Breast epithelium (tissue), 4 donors: ENCODE measurements at places on chromosomes 13 and 19.
A peak's percentile ranks its signal among the peaks of the same experiment; 100 is the strongest.

DNA sequence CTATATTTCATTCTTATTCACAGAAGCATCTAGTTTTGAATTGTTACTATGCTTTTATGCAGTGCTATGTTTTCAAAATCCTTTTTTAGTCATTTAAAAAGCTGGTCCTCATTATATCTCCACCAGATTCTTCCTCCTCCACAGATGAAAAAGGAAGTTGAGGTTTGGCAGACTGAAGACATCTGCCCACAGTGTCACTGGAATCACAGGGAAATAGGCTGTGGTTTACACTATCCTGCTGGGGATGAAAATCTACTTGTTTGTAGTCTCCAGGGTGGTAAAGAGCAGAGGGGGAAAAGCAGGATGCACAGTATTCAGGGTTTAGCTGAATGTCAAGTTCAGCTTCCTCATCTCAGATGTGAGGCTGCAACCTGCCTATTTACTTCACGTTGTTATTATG, 351.2 kb downstream of the DNAJC15 start:
- DNase-seq: no peak

DNA sequence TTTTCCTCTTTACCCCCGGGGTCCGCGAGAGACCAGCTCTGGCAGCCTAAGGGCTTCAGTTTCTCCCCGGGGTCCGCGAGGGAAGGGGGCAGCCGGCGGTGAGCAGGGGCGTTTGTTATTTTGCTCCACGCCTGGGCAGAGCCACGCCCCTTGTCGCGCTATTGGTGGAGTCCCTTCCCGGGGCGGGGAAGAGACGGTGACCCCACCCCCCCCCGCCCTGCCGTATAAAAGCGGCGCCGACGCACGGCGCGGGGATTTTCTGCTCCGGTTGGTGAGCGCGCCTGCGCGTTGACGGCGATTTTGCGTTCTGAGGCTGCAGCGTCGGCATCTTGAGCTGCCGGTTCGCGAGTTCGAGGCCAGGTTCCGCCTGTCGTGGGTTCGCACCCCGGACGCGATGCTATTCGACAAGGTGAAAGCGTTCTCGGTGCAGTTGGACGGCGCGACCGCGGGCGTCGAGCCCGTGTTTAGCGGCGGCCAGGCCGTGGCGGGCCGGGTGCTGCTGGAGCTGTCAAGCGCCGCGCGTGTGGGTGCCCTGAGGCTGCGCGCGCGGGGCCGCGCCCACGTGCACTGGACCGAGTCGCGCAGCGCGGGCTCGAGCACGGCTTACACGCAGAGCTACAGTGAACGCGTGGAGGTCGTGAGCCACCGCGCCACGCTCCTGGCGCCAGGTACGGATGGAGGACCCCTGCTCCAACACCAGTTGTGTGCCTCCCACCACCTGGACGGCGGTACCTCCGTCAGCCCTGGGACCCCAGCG, at the start of gene ARRDC2:
Gene ARRDC2 (plus strand): TSS at position 254 of the 757 bp plus-strand sequence. CDS start 141 bp downstream, at position 395.
- DNase-seq: peak; percentile 88

DNA sequence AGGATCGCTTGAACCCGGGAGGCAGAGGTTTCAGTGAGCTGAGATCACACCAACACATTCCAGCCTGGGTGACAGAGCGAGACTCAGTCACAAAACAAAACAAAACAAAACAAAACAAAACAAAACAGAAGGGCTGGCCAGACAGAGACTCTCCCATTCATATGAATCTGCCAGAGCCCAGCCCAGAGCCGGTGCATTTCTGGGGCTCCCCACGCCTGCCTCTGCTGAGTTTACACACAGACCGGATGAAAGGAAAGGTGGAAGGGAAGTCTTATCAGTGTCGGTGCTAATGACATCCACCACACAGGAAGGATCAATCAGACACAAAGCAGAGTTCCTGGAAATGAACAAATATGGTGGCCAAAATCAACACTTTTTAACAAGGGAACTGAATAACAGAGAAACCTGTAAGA, 6.8 kb downstream of the TRAPPC6A start:
- no peak for DNase-seq

DNA sequence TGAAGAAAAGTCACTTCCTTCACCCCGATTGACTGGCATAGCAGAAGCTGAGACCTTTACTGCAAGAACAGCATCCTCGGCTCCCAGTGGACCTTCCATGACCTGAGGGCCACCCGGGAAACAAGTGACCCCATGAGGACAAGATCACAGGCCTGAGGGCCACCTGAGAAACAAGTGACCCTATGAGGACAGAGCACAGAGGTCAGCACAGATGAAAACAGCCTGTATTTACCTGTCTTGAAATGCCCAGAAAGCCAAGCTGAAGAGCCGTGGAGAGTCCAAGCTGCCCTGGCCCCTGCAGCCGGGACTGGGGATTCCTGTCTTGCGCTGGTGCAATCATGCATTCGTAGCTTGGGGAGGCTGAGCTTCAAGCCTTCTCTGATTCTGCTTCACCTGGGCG, 114.2 kb upstream of the SPACA7 start:
- DNase-seq: no peak

DNA sequence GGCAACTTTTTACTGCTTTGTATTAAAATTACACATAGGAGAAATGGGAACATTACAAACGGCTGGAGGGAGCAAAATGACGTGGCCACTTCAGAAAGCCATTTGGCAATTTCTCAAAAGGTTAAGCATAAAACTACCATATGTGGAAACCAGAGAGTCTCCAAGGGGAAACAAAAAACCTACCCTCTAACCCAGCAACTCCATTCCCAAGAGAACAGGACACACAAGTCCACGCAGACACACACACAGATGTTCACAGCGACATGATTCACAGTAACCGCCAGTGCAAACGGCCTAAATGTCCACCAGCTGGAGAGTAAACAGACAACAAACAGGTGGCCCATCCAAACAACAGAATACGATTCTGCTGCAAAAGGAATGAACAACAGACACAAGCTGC, 37.2 kb downstream of the STK24 start:
- DNase-seq: no peak

GRCh38 chr13:22594041-22594440, 586.7 kb upstream of the SGCG start:
- DNase-seq: no peak

GRCh38 chr13:94123557-94123956, 355.9 kb downstream of the DCT start:
- no peak for DNase-seq

GRCh38 chr19:47186446-47187334, 44.3 kb downstream of the BBC3 start:
- no peak for DNase-seq

DNA sequence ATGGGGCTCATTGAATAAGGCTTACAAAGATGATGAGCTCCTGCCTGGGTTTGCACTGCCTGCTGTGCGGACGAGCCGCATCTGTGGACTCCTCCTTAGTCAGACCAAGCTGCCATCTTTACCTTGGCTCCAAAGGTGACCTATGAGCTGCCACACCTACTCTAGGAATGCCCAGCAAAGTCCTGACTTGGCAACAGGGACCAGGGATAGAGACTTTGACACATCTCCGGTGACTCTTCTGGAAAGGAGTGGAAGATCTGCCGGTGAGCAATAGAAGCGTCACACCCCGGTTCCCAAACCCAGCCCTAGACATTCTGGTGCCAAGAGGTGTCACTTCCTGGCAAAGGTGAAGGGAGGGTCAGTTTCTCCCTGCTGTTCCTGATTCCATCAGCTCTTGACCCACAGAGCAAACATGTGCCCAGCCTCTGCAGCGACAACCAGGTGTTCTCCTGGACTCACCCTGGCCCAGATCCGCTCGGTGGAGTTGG, 50.2 kb upstream of the GTF3A start:
- no peak for DNase-seq

GRCh38 chr19:32873247-32873959, 3.8 kb upstream of the SLC7A9 start:
- peak; percentile 5 for DNase-seq

DNA sequence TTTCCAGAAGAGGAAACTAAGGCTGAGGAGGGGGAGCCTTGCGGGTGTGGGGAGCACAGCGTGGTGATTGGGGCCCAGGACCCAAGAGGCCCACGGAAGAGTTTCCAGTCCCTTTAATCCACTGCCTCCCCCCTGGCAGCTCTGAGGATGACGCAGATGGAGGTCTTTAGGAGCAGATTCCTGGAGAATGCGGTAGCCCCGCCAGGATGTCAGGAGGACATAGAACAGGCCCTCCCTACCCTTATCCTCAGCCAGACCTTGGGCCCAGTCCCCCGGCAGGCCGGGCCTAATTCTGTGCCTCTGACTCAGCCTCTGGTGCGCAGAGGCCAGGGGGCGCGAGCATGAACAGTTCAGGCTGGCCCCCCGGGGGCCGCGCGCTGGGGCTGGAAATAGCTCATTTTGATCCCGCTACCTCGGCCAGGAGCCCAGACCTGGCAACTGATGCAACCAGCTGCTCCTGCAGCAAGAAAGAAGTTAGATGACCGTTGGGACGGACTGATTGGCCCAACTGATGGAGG, 461 bp upstream of the HSPB6 start:
- DNase-seq: no peak

DNA sequence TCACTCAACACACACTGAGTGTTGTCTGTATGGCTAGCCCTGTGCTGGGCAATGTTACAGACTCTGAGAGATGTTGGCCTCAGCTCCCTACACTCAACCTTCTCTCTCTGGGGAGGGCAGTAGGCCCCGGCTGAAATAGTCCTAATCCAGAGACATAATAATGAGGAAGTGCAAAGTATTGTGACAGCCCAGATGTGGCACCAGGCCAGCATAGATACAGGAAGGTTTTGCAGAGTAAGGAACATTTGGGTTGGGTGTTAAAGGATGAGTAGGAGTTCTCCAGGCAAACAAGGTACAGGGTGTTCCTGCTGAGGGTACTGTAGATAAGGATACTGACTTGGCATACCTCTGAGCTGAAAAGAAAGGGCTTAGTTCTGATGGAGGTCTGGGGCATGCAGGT, 2.4 kb downstream of the LIN7B start:
- DNase-seq: no peak

- DNase-seq: no peak
Measured at GRCh38 chr13:43140985-43141384, 117.6 kb downstream of the DNAJC15 start.

DNA sequence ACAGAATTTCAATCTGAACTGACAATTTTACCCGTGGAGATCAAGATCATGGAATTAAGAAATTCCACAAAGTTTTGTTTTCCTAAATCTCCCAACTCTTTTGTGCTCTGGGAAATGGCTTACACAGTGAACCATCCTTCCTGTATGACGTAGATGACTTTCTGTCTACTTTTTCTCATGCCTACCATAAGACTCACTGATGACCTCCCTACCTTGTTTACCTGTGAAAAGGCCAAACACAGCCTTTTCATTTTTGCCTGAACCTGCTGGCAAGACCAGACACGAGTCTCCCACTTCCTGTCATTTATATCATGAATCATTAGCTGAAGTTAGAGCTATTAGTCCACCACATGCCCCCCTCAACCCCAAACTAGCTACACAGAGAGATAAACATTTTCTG, 4.6 kb upstream of the KBTBD6 start:
- DNase-seq: no peak

GRCh38 chr13:25625414-25625813, 253.6 kb downstream of the ATP8A2 start:
- no peak for DNase-seq

DNA sequence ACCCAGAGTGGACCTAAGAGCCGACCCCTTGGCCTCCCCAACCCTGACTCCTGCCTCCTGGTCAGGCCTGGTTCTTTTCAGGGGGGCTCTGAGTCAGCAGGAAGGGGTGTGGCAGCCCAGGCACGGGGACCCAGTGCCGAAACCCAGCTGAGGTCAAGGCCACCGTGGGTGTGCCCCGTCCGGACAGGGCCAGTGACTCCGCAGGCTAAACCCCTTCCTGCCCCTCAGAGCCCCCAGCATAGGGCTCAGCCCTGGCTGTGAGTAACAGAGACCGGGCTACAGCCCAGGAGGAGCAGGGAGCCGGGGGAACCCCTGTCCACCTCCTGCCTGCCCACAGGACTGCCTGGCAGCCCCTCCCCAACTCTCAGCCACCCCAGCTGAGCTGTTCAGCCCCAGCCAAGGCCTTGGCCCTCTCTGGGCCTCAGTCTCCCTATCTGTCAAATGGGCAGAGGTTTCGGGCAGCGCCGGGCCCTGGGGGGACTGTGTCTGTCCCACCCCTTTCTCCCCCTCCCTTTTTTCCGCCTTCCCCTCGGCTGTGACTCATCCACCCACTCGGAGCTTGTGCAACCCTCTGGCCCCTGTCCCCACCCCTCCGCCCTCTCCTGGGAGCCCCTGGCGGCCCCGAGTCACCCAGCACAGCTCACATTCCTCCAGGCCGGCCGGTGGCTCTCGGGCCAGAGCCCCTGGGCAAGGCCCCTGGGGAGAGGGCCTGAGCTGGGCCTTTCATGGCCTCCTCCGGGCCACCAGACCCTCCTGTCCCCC, 8.6 kb downstream of the ZBTB7A start:
- DNase-seq: peak; percentile 79

DNA sequence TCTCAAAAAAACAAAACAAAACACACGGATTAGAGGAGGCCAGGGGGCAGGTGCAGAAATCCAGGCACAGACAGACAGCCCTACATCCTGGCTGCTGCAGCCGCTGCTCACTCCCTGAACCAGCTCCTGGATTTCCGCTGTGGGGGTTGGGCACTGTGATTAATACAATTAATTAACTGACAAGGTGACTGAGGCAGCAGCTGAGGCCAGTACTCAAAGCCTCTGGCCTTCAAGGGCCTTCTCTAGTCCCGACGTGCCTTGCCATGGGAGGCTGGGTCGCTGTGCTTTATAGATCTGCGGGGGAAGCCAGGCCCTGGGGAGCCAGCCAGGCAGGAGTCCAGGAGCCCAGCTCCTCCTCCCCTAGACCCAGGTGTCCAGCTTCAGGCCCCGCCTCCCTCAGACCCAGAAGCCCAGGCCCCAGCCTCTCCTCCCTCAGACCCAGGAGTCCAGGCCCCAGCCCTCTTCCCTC, 4.6 kb downstream of the NECTIN2 start:
- no peak for DNase-seq

DNA sequence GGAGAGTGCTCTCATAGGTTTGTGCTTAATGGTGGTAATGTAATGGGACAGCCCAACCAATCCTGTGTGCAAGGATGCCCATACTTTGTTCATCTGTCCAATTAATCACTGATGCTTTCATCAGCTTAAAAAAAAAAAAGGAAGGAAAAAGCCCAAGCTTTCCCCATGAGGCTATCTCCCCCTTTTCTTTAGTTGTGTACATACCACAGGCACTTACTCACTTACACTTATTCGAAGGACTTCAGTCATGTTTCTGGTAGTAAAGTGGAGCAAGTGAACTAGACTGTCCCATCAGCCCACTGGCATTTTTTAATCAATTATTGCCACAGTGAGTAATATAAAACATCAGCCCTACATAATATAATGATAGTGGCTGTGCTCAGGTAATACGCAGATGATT, 183.5 kb upstream of the UFM1 start:
- no peak for DNase-seq

- peak; percentile 46 for DNase-seq
Measured at GRCh38 chr19:41175801-41176777, 16.9 kb upstream of the CYP2S1 start.

GRCh38 chr19:54653181-54653809, 9.5 kb upstream of the LILRB4 start:
- DNase-seq: no peak
